Astrocyte (in vitro differentiated cells and primary cell): ENCODE measurements at places on chromosomes 5 and 9.

DNA sequence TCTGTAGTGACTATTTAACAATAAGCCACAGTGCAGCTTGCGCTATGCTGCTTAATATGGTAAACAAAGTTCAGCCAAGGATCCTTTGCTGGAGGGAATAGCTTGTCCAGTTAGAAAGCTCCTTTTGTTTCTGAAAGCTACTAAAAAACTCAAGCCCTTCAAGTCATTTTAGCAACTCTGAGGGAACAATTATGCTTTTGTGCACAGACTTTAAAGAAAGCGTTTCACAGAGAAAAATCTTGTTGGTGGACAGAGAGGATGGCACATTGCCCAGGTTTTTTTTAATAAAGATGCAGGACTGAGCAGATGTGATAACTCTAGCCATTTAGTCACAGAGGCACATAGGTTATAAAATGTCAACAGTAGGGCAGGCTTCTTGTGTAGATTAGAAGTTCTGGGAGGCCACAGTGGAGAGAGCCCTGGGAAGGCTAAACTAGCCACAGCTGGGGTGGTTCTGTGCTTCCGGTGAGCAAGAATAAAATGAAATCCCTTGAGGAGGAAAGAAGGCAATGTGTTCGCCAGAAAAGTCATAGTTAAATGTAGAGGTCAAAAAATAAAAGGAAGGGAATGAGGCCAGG is 63.4 kb downstream of the ALDH7A1 start:
- DNase-seq: no peak

DNA sequence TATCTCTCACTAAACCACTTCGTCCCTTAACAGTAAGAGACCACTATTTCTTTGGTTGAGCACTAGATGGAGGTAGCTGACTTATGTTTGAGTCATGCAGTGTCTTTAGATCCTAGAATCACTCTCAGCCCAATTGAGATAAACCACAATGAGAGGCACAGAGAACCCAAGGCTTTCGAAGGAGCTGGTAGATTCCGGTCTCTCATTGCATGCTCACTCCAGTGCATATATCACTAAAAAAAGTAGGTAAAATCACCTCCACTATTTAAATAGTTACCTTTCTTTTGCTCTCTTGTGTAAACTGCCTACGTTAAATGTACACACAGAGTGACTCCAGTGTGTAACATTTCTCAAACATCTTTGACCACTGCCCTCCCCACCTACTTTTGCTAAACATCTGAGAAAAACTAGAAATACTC is 27.6 kb downstream of the ACTL7A start:
- peak; percentile 45 for DNase-seq

- DNase-seq: peak; percentile 55
These were observed 143.0 kb downstream of the FBN2 start for GRCh38 chr5:128395073-128395472.

- DNase-seq: no peak
These were observed 4.6 kb downstream of the CDKN2A start for GRCh38 chr9:21989440-21990189.

GRCh38 chr9:105206496-105206820 is 38.0 kb upstream of the SLC44A1 start:
- DNase-seq: peak; percentile 26

GRCh38 chr5:138083702-138084101 is at the start of gene WNT8A:
WNT8A (plus strand) TSS chr5:138084033; CDS start chr5:138084128, 95 bp downstream.
- DNase-seq: no peak

DNA sequence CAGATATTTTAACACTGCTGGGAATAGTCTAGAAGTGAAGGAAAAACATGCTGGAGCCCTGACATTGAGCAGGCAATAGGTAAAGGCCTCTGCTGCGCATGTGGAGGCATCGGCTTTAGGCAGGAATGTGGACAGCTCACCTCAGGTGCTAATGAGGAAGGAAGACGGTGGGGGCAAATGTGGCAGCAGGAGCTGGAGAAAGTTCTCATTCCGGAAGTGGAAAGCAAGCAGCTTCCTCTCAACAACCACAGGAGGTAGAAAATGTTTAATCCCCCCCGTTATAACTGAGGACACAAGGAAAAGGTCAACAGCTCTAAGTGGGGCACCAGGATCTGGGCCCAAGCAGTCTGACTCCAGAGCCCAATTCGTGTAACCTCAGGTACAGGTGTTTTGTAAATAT is 7.6 kb upstream of the RPS14 start:
- DNase-seq: no peak

DNA sequence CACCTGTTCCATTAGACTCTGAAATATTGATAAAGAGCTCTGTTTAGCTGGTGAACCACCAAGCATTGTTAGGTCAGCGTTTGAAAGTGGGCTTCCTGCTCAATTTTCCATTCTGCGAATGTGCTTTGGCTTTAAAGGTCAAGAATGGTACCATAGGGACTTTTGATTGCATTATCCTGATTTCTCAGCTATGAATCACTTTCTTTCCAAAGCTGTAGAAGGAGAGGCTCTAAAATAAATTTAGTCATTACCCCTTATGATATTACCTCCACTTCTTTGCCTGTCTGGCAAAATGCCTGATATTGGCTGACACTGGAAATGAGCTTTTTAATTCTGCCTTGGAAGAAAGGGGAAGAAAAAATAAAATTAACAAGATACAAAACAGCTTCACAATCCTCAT is 237.2 kb upstream of the CTNND2 start:
- no peak for DNase-seq

- no peak for DNase-seq
These were observed 372.9 kb upstream of the IRX2 start for GRCh38 chr5:3124410-3124809.

DNA sequence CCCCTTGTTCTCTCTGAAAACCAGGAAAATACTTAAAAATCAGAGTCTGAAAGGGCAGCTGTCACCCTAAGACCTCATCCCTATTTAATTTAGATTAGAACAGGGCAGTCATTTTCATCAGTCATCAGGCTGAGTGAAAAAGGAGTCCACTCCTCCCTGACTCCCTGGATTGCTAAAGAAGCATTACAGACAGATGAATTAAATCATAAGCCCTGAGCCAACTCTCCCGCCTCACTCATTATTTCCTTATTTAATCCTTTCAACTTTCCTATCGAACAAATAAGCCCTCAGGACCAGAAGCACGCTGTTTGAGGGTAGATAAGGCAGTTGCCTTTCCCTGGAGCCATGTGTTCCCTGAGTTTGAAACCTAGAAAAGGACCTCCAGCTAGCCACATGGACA is 201.9 kb upstream of the ANKRD55 start:
- no peak for DNase-seq

DNA sequence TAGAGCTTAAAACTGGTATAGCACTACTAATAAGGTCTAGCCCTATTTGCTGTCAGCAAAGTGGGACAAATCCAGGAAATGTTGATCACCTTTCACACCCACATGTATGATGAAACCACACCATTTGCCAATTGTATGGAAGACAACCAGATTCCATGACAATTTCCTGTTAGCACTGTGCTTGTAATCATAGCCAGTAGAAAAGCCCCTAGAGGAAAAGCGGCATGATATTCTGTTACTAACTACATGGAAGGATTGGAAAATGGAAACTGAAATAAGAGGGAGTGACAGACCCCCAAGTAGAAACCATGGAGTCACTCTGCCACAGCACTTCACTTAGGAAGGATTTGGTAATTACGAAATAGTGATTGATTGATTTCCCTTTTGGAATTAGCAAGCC is 923 bp downstream of the SPATA6L start:
- DNase-seq: peak; percentile 35

GRCh38 chr5:6540111-6540827 is 91.6 kb downstream of the UBE2QL1 start:
- DNase-seq: no peak

GRCh38 chr9:69215774-69216485 is 41.9 kb downstream of the TJP2 start:
- DNase-seq: peak; percentile 18

DNA sequence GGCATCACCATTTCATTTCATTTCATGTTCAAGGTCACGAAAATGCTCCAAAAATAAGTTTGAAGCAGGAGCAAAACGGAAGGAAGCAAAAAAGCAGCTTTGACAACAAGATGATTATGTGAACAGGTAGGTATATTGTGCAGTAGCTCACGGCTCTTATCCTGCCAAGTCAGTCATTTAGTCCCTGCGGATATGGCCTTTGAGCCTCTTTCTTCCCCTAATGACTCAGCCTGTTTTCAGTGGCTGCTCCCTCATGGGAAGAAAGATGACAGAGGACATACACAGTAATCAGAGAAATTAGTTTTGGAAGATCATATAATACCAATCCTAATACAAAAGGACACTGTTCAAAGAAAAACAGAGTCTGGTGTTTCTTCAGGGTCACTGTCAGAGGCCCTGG is 155.8 kb upstream of the GRAMD2B start:
- DNase-seq: no peak

DNA sequence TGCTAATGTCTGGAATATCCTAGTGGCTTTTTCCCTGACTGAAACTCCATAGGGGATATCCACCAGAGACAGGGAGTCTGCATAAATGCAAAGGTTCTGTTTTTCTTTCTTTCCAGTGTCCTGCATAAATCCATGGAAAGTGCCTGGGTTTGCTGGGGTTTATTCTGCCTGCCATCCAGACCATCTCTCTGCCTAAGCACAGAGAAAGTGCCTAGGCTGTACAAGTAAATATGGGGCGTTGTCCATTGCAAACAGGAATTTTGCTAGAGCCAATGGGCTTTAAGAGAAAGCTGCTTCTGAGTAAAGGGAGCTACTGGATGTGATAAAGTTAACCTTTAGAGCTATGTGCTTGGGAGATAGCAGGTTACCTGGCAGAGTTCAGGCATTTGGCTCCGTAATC is 407.5 kb downstream of the AGTPBP1 start:
- DNase-seq: no peak

DNA sequence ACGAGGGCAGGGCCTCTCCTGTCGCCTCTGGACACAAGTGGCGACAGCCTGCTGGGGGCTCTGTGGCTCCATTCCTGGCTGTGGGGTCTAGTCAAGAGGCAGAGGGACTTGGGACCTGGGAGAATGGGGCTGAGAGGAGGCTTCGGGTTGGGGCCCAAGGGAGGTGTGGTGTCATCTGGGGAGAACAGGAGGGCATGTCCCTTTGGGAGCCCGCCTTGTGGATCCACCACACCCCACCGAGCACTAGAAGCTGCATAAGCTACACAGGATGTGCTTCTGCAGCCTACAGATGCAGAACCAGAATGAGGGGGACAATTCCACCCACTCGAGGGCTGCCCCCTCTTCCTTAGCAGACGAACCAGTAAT is 3.9 kb upstream of the MAN1B1 start:
- no peak for DNase-seq

DNA sequence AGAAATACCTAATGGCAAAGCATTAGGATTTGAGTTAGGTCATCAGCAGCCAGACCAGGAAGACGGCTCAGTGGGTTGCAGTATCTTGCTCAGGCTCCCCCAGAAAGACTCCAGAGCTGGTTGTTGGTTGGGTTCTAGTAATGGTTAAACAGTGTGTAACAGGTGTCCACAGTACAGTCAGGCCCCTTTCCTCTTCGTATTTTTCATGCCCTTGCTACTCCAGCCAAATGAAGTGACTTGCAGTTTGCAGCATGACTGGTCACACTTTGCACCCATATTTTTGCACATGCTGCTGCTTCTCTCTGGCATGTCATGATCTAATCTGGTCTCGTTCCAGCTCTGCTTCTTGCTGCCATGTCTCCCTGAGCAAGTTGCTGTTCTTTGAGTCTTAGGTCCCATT is 60.6 kb upstream of the TRPC7 start:
- DNase-seq: no peak

- peak; percentile 83 for DNase-seq
These were observed 13.6 kb upstream of the IL17B start for GRCh38 chr5:149392718-149393117.

DNA sequence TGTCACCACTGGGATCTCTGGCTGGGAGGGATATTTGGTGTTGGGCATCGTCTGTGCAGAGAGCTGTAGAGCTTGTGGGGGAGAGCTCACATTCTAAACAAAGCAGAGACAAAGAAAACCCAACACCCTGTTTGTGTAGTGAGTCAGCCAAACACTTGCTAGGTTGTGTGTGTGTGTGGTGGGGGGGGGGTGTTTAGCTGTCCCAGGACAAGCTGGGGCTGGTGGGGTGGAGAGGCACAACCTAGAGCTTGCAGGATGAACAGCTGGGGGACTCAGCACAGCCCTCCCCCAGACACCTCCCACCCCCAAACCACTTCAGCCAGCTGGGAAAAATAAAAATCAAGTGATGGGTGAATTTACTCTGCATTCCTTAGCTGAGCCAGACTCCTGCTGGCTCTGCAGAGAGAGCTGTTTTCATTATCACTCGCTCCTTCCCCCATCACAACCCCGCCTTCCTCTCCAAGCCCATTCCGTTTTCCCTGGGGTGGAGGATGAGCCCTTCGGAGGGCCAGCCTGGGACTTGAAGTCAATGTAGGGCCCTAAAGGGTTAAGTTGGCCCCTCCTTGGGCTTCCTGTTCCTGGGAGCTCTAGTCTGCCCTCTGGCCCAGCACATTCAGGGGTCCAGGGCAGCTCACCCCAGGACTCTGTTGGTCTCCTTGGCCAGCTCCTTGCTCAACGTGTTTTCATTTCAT is 2.6 kb downstream of the OLFML2A start:
- DNase-seq: peak; percentile 96

DNA sequence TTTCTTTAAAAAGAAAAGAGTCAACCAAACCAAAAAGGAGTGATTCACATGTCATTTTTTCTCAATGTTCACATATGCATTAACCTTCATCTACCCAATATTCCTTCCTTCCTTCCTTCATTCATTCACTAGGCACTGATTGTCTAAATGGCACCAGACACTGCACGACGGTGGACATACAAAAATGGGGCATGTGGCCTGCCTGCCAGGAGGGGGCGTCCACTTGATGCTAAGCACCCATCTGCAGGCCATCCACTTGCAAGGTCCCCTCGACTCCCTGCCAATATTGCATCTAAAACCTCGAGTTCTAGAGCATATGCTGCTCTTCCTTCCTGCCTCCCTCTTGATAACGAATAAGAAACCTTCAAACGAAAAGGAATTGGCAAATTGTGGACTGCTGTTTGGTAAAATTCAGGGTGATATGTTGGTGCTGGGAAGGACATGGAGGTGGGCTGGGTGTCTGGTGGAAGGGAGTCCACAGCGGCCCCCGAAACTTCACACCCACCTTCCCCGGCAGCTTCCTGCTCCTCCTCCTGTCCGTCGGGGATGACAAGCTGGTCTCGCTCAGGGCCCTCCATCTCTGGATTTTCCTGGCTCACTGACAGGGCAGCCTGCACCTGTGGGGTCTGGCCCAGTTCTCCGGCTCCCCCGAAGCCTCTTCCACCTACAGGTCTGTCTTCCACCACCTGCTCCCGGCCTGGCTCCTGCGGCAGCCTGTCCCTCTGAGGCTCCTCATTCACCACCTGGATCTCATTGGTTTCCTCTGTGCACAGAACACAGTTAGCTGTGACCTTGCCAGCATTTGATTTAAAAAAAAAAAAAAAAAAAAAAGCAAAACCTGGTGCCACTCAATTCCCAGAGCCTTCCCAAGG is 64.3 kb downstream of the GOLM1 start:
- peak; percentile 44 for DNase-seq

DNA sequence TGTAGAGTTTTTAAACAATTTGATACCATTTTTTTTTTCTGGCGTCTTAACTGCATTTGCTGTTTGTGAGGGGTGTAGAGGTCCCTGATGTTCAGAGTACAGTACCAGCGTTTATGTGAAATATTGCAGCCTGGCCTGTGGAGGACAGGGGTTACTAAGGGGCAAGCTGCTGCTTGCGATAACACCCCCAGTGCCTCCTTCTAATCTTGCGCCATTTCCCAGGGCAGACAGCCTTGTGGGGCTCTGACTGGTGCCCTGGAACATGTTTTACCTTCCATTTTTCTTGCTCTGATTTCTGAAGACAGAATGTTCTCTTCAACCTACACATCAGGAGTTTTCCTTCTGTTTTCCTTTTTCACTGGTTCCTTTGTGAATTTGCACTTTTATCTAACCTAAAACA is 142.9 kb downstream of the DOCK8 start:
- DNase-seq: no peak

GRCh38 chr9:75333624-75334023 is 245.3 kb downstream of the OSTF1 start:
- DNase-seq: no peak

GRCh38 chr9:120741191-120741590 is 26.9 kb upstream of the MEGF9 start:
- no peak for DNase-seq
